ENCODE measurements at places on chromosomes 6 and 20.

GRCh38 chr20:23434521-23435313, 4.8 kb upstream of the CSTL1 start:
- no peak for DNase-seq

GRCh38 chr6:142416179-142416578, 114.4 kb downstream of the ADGRG6 start:
- DNase-seq, result no peak

GRCh38 chr20:48826069-48826468, 1.7 kb downstream of the PREX1 start:
- DNase-seq, result no peak

GRCh38 chr6:126112171-126112632, 125.9 kb downstream of the TRMT11 start:
- DNase-seq, result no peak

DNA sequence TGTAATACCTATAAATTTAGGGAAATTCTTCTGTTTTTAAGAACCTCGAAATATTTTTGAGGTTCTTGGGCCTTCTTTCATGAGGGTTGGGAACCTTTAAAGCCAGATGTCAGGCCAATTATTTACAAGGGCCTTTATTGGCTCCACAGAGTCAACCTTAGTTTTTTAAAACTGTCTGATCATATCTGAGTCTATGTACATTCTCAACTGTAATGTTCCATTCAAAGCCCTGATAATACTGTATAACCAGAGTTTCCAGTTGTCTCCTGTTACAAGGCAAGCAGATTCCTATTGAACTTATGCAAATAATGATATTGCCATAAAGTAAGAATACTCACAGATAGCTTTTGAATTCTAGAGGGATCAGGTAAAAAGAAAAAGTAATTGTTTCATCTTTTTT, 545.5 kb downstream of the EPM2A start:
- DNase-seq, result no peak

GRCh38 chr20:21640556-21640955, 64.9 kb upstream of the PAX1 start:
- no peak for DNase-seq

DNA sequence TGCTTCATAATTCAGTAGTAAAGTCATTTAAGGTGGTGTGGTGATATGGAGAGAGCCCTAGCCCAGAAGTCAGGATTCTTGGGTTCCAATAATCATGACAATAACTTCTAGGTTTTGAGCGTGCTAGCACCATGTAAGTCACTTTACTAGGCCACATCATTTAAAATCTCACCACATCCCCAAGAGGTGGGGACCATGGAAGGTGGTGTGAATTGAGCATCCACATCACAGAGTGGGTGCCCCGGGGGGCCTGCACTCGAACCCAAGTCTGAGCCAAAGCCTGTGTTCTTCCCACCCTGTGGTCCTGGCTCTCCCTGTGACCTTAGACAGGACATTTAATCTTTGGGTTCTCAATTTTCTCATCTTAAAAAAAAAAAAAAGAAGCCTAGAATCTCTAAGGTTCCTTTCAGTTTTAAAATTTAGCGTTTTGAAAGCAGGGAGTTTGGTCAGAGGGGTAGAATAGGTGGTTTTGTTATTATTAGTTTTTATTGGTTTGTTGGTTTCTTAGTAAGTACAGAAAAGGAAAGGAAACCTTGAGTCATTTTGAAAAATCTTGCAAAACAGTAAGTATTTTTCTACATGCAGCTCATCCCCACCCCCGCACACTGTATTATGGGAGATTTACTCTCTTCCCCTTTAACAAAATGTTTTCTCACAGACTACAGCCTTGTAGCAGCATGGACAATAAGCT, 26.4 kb downstream of the ARMC2 start:
- peak; percentile 16 for DNase-seq

GRCh38 chr6:73858376-73858775, 162.4 kb downstream of the CD109 start:
- no peak for DNase-seq

DNA sequence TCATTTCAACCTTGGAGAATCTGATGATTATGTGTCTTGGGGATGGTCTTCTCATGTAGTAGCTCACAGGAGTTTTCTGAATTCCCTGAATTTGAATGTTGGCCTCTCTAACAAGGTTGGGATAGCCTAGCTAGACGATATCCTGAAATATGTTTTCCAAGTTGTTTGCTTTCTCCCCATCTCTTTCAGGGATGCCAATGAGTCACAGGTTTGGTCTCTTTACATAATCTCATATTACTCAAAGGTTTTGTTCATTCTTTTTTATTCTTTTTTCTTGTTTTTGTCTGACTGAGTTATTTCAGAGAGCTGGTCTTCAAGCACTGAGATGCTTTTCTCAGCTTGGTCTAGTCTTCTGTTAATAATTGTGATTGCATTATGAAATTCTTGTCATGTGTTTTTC, 42.7 kb upstream of the COL9A1 start:
- no peak for DNase-seq

DNA sequence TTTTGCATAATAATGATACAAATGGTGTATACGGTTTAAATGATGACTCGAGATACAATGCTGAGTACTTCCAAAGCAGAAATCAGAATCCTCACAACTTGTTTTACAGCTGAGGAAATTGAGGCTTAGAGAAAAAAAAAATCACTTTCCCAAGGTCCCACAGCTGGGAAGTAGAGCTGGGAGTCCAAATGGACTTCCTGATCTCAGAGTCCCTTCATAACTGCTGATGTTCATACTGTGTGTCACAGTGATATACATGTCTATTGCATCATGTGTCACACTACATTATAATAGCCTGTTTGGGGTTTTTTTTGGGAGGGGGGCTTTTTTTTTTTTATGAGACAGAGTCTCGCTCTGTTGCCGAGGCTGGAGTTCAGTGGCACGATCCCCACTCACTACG, 8.5 kb downstream of the HM13 start:
- no peak for DNase-seq

All from activated effector memory CD4-positive, alpha-beta T cell treated with Interleukin-2 at 50 U/mL for 16 hours (primary cell).